ENCODE measurements at places on chromosomes 4 and X. TPM values are rescaled to one million over a fixed set of nuclear protein-coding genes. Genes with fewer than 3 reads are reported as not detected.

PFKFB1 gene
- total RNA-seq = not detected

SERTM2 gene
- not detected for total RNA-seq

SLC2A9 gene
- 0.77 TPM for total RNA-seq

SRPX gene
- 182 TPM for total RNA-seq

DNA sequence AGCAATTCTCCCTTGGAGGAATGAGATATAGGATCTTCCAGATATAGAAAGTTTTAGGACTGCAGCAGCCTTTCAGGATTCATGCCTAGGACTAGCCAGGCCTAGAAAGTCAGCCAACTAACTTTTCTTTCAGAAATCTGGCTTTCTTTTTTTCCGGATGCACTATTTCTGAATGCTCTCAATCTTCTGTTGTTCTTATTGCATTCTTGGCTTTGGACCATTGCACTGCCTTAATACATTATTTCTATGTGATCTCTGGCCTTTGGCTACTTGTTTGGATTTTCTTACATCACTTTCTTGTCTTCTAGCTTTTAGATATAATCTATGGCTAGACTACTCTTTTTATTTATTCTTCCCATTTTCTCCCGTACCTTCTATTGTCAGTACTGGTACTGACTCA is 813.1 kb upstream of the HTR2C start:
- no peak for DNase-seq

GRCh38 chr4:10100734-10101216 is 15.8 kb downstream of the WDR1 start:
- no peak for DNase-seq

DNA sequence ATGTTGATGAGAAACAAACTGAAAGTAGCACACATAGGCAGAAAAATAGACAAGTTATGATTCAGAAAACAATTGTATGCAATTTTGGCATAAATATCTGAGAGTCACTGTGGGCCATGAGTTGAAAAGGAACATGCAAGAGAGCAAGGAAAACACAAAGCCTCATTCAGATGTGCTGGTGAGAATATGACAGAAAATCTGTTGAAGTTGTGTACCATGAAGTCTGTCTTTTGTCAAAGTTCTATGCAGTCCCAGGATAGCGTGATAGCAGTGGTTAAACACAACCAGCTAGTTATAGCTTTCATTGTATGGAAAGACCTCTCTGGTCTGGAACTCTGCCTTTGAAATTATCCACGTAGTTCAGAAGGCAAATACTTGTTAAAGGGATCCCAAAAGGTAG is 53.0 kb downstream of the TMEM154 start:
- no peak for DNase-seq

DNA sequence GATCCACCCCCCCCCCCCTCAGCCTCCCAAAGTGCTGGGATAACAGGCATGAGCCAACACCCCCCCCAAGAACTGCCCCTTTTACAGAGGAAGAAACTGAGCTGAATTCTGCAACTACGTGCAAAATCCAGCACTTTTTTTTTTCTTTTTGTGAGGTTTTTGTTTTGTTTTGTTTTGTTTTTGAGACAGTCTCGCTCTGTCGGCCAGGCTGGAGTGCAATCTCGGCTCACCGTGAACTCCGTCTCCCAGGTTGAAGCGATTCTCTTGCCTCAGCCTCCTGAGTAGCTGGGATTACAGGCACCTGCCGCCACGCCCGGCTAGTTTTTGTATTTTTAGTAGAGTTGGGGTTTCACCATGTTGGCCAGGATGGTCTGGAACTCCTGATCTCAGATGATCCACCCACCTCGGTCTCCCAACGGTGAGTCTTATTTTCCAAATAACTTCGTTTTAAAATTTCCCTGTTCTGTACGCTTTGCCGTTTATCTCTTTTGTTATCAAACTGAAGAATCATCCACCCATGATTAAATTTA is 4.9 kb downstream of the CRLF2 start:
- no peak for DNase-seq

SSX4B gene
- total RNA-seq = not detected

- DNase-seq = peak; percentile 61
Observed at GRCh38 chr4:153465615-153466080, 512 bp upstream of the TMEM131L start.

- DNase-seq = no peak
Observed at GRCh38 chrX:44342866-44343265, 606 bp downstream of the EFHC2 start.

DNA sequence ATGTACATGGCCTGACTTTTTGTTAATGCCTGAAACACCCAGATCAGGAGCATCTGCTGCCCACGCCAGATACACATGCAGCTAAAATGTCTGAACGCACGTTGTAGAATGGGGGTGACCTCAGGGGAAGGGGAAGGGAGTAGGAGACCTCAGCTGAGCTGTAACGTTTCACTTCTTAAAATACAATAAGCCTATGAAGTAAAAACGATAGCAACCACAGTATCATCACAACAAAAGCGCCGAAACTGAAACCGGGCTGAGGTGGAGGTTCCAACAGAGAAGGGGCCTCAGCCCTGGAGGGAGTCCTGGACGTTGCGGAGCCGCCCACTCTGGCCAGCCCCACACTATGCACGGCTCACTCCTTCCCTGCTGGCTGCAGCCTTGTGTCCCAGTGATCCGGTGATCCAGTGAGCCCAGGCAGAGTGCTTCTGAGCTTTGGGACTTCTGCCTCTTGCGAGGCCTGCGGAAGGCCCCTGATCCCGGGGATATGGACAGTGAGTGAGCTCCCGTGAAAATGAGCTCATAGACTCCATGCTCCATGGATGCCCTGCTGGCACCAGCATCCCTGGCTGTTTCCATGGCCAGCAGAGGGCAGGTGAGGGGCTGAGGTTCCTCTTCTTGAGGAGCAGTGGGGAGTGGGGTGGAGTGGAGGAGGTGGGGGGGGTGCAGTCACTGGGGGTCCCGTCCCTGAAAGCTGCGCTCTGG is 52.0 kb downstream of the HMX1 start:
- no peak for DNase-seq

SLC26A1 gene
- not detected for total RNA-seq

DNA sequence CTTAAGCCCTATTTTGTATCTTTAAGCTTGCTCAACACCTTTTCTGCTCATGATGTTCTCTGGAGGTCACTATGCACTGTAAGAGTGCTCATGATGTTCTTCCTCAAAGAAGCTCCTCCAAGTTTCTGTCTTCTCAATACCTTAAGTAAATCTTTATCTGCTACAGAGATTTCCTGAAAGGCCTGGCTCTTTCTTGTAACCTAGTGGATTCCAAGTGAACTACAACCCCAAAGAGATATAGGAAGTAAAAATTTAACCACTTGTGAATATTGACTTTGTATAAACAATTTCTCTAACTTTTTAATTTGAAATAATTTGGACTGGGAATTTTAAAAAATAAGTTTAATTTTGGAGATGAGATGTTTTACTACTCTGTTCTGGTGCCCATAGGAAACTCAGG is 39.3 kb upstream of the XK start:
- no peak for DNase-seq

GRCh38 chrX:25219480-25219879 is 203.7 kb upstream of the ARX start:
- no peak for DNase-seq

DNA sequence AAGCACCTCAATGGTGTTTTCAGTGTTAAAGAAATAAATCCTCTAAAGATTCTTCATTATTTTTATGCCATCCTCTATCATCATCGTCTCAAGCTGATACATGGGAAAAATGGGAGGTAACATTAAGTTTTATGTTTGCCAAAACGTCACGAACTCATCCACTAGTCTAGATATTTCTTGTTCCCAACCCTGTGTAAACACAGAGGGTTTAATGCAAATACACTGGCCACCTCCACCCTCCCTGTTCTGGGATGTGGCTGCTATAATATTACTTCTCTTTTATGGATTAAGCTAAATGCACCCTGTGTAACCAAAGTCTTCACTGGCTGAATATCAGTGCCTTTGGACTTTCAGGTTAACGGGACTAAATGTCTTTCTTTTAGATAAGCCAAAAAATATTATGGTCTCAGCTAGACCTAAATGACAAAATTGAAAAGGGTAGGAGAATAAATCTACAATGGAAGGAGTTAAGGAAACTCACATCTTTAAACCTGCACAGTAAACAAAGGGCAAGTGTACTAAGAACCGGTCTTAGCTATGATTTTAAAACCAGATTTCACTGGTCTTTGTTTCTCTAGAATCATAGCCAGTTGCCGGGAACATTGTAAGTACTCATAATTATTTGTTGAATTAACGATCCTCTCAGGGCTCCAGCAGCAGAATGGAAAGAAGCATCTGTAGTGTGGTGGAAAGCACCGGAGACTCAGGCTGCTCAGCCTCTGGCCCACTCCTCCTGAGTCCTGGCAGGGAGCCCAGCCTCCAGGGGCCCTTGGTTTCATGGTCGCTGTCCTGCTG is 103.5 kb upstream of the NOCT start:
- no peak for DNase-seq
